Spinal cord (tissue), 10 donors: ENCODE measurements at places on chromosomes 11 and 22. TPM values are rescaled to one million over a fixed set of nuclear protein-coding genes. Genes with fewer than 3 reads are reported as not detected.

GAL gene
- polyA plus RNA-seq: 9.1 TPM

OR5A1 gene
- not detected for polyA plus RNA-seq

TBX10 gene
- polyA plus RNA-seq: not detected

TTC36 gene
- 3.3 TPM for polyA plus RNA-seq

MIOX gene
- polyA plus RNA-seq: 0.18 TPM

SCT gene
- not detected for polyA plus RNA-seq

MCHR1 gene
- 6.8 TPM for polyA plus RNA-seq

BARX2 gene
- polyA plus RNA-seq: 0.76 TPM
